ENCODE measurements at places on chromosomes 1 and 21.

DNA sequence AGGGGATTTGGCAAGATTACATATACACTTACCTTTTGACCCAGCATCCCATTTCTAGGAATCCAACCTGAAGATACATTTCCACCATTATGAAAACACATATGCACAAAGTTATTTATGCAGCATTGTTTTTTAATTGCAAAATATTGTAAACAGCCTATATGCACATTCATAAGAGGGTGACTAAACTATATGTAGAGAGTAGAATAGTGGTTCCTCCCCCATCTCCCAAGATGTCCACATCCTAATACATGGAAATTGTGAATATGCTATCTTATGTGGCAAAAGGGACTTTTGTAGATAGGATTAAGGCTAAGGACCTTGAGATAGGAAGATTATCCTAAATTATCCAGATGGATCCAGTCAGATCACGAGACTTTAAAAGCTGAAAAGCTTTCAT is 91.6 kb downstream of the CLEC20A start:
- no peak for DNase-seq

GRCh38 chr1:96882096-96882495 is 160.5 kb downstream of the PTBP2 start:
- DNase-seq, result no peak

DNA sequence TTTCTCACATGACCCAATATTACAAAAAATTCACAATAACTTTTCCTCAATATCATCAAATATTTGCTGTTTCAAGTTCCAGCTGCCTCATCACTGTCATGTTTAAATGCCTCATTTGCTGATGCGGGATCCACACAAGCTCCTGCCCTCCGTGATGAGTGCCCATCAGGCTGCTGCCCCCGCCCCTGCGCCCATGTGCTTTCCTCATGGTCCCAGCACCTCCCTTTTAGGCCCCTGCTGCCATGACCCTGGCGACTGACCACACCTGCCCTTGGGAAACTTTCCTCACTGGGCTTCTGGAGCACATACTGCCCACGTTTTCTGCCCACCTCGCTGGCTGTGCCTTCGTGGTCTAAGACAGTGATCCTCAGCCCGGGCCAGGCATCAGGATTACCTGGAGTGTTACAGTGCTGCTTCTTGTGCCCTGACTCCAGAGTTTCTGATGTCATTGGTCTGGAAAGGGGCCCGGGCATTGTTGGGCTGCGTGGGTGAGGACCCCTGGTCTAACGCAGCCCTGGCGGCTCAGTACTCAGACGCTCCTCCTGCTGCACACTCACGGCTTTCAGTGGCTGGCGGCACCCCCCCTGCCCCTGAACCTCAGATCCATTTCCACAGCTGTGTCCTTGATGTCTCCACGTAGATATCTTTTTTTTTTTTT is 20.5 kb downstream of the PLEKHM2 start:
- no peak for DNase-seq

DNA sequence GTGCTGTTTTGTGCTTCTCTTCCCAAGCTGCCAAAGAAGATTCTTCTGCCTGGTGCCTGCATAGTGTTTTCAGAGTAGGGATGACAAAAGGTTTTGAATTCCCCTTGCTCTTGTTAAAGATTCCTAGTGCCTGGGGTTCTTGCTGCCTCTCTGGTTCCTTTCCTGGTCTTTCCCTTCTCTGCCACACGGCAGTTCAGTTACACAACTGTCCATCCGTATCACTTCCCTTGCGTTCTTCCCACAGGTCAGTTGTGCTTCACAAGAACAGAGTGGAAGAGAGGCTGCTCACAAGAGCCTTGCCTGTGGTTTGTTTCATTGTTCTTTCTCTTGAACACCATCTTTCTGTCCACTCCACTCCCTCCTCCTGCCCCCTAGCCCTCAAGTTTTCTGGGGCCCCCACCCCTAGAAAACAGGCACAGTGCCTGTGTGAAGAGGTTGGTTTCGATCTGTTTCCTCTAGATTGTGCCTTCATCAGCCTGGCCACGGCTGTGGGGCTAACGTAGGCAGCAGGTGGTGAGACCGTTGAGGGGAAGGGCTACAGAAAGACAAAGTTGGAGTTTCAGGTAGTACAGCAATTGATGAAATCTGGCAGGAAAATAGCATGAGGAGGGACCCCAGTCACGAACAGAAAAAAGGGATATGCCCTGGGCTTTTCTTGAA is 5.8 kb downstream of the VASH2 start:
- no peak for DNase-seq

- DNase-seq, result no peak
These were observed 47.5 kb upstream of the SERTAD4 start for GRCh38 chr1:210185063-210185462.

DNA sequence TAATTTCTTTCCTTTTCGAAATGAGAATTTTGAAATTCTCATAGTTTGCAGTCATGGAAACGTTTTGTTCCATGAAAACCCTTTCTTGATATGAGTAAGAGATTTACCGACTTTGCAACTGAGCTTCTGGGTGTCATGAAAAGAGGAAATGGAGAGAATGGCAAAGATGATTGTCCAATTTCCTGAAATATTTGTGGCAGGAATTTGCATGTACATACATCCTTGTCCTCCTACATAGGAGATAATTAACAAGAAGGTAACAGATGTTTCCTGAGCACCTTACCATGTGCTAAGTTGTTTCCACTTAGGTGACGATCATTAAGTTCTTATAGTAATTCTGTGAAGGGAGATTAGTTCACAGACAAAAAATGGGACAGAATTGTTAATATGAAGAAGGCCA is 170.7 kb downstream of the NEGR1 start:
- no peak for DNase-seq

- DNase-seq, result no peak
These were observed 175.5 kb downstream of the RGS7 start for GRCh38 chr1:241181471-241181870.

- DNase-seq, result no peak
These were observed 19.2 kb downstream of the ETV3 start for GRCh38 chr1:157119008-157119407.
